HTR-8/SVneo (cell line): ENCODE measurements at places on chromosomes 4 and X.
A peak's percentile ranks its signal among the peaks of the same experiment; 100 is the strongest.

DNA sequence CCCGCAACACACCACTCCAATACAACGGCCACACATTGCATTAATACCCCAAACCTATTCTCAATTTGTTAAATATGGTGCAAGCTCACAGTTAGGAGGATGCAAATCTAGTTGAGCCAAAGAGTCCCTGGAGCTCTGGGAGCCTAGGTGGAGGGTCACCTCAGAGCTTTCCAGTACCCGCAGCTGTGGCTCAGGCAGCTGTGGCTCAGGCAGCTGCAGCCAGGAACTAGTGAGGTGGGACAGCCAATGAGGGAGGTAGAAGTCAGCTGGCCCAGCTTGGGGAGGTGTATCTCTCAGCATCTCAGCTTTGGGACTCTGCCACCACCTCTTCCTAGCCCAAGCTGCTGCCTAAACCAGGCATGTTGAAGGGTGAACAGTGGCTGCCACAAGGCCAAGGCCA, 36.7 kb upstream of the ARHGAP6 start:
- no peak for DNase-seq

DNA sequence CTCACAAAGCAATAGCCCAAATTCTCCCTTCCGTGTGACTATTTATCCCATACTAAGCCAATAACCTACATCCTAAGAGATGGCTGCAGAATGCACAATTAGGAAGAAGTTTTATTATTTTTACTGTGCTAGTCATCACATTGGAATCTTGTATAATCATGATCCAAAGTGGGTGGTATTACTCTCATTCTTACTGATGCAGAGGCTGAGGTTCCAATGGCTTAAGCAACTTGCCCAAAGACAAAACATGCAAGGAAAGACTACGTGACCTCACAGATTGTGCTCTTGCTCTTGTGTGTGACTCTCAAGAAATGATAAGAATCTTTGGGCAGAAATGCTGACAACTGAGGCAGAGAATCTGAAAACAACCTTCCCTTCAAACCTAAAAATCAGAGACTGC, 212.2 kb downstream of the LDB2 start:
- peak; percentile 24 for DNase-seq

DNA sequence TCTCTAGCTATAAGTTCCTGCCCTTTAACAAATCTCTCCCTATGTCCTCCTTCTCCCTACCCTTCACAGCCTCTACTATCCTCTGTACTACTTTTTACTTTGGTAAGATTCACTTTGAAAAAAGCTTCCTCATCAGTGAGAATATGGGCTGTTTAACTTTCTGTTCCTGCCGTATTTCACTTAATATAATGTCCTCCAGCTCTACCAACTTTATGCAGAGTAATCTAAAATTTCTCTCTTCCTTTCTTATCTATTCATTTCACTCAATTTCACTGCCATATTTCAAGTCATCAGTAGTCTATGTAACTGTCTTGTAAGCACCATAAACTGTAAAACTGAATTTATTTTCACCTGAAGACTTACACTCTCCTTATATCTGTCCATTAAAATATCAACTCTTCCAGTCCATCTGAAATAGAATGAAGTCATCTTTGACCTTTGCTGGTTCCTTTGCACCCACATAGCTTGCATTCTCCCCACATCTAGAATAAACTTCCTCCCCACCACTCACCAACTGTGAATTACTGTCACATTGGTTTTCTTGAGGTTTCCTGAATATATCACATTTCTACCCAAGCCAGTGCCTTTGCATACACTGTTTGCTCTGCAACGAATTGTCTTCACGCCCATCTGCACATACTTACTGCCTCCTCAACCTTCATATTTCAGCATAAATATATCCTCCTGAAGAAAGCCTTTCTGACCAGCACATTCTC, 54.6 kb downstream of the ARAP2 start:
- no peak for DNase-seq

DNA sequence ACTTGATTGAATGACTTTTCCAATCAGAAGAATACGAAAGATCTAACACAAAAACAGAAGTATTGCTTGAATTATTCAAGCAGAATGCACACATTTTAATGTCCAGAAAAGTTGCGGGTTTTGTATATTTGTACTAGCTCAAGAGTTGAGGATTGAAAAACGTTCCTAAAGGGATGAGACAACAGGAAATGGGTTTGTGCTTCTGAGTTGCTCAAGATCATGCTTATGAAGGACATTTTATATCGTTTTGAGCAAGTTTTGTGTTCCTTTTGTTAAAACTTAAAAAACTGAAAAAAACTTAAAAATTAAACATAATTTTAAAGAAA, 353 bp upstream of the SMIM10 start:
- DNase-seq = no peak

DNA sequence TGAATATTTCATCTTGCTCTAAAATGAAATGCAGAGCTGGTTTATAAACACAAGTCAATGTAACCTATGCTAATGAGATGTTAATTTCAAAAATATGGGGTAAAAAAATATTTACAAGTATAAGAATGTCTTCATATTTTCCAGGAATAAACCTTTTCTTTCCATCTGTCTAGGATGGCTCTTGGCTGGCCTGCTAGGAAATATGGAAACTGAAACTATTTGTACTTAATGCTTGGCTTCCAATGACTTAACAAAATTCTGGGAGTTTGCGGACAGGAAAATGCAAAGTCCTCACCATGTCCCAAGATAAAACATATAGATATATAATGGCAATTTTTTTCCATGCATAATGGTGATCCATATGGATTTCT, 168.1 kb downstream of the SCFD2 start:
- DNase-seq = no peak

DNA sequence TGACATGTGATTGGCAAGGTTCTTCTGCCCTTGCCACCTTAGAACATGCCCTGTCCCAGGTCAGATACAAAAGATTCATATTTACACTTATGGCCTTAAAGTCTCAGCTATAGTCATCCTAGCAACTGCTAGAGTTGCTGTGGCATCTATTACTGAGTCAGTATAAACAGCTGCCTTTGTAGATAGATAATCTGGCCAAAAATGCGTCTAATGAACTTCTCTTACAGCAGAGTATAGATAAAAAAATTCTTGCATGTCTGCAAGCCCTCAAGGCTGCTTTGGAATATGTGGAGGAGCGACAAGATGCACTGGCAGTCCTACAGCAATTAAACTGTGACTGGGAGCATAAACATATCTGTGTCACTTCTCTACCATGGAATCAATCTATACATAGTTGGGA, 1209.7 kb upstream of the PABPC4L start:
- no peak for DNase-seq

GRCh38 chr4:78939667-78940008, 400 bp upstream of the PAQR3 start:
- DNase-seq = peak; percentile 2

DNA sequence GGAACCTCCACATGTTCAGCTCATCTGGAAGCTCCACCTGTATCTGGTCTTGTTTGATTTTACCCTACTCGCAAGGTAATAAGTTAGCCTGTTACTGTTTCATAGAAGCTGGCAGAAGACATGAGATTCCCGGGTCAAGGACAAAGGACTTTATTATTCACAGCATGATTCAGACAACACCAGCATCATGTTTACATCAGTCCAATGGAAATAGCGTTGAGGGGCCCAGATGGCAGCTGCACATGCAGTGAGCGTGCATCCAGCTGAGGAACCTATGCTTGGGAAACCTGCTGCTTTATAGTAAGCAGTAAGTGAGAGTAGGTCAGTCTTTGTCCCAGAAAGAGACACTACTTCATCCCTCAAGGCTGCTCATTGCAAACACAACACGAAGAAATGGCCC, 19.8 kb downstream of the TSPAN5 start:
- no peak for DNase-seq

DNA sequence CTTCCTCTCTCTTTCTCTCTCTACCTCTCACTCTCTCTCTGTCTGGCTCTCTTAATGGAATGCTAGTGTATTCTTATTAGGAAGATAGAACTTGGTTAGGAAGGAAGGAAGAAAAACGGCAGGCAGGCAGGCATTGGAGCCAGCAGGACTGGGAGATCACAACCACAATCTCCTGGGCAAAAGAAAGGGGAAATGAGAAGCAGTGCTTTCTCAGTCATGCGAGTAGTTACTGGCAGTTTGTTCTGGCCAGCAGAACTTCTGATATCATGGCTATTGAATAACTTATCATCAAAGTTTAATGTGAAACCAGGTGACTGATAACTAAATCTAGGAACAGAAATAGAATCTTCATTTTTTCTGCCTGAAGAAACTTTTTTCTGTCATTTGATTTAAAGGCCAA, 60.9 kb upstream of the PAGE1 start:
- DNase-seq = no peak

DNA sequence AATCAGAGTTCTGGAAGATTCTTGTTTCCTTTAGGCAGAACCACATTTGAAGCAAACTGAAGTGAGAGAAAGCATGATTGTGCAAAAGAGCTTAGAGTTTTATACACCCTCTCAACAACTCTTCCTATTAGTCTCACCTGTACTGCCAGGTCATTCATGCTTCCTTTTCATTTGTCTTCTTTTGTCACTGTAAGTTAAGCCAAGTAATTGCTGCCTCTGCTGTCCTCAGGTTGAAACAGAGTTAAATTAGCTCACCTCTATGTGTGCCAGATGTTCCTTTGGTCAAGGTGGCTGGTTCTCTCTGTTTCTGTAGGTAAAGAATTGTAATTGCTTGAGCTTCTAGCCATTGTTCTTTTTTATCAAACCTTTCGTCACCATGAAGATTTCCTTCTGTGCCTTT, 41.1 kb upstream of the HPGD start:
- DNase-seq = no peak

- no peak for DNase-seq
These were observed 274.4 kb upstream of the RASGEF1B start for GRCh38 chr4:81746071-81746470.

- no peak for DNase-seq
These were observed 259.8 kb downstream of the QDPR start for GRCh38 chr4:17252131-17252530.

- DNase-seq = no peak
These were observed 77.5 kb downstream of the MAGED4 start for GRCh38 chrX:52262195-52262546.

DNA sequence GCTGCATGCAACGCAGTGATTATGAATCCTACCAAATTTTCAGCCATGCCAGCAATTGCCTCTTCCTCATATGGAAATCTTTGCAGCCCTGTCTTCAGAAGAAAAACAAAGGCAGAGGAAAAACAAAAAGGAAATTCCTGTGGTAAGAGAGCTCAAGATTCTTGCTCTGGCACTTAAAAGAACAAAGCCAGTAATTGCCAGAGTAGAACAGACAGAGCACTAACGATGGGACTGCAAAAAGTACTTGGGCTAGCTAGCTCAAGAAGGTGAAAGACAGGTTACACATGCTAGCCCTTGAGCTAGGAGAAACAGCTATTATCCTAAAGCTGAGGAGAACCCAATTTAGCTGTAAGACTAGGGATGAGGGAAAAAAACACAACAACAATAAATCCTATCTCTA, 582.3 kb downstream of the KCNIP4 start:
- DNase-seq = no peak

DNA sequence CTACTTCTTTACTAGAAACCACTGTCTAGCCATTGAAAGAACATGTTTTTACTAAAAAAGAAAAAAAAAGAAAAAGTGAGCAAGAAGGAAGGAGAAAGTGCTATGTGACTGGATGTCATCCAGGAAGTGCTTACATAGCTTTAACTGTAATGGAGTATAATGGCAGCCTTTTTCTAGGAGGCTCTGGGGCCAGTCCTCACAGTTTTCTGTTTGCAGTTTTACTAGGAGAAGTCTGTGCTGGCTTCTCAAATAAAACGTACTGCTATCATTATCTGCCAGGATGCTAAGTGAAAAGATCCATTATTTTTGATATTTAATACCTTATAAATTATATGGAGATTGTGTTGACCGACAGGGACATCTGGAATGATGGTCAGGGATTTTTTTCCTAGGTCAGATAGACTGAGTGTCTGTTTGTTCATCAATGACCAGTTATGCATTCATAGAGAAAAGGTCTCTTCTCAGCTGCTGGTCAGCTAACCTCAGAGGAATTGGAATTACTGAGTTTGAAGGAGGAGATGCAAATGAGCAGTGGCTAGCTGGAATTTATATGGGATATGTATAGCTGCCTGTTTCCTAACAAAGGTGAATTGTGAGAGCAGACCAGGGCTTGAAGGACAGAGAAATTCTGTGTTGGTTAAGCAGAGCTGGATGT, 21.7 kb downstream of the LPAR4 start:
- no peak for DNase-seq

- no peak for DNase-seq
These were observed 245.2 kb upstream of the ADAMTS3 start for GRCh38 chr4:72814241-72814640.

GRCh38 chr4:153045111-153045982, 109.2 kb downstream of the FHDC1 start:
- no peak for DNase-seq

- DNase-seq = no peak
These were observed 146.7 kb upstream of the VCX3A start for GRCh38 chrX:6681521-6682145.

DNA sequence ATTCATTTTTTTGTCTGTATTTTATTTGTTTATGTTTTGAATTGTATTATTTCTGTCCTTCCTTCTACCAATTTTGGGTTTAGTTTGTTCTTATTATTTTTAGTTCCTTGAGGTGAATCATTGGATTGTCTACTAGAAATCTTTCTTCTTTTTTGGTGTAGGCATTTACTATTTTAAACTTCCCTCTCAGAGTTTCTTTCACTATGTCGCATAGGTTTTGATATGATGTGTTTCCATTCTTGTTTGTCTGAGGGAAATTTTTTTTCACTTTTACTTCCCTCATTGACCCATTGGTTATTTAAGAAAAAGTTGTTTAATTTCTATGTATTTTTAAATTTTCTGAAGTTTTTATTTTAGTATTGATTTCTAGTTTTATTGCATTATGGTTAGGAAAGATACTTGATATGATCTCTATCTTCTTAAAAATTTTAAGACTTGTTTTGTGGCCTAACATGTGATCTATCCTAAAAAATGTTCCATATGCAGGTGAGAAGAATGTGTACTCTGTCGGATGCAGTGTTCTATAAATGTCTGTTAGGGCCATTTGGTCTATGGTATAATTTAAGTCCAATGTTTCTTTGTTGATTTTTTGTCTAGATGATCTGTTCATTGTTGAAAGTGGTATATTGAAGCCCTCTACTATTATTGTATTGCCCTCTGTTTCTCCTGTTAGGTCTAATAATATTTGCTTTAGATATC, 68.8 kb downstream of the IL15 start:
- DNase-seq = no peak

GRCh38 chrX:109632906-109633504, 8.0 kb upstream of the KCNE5 start:
- DNase-seq = peak; percentile 2

DNA sequence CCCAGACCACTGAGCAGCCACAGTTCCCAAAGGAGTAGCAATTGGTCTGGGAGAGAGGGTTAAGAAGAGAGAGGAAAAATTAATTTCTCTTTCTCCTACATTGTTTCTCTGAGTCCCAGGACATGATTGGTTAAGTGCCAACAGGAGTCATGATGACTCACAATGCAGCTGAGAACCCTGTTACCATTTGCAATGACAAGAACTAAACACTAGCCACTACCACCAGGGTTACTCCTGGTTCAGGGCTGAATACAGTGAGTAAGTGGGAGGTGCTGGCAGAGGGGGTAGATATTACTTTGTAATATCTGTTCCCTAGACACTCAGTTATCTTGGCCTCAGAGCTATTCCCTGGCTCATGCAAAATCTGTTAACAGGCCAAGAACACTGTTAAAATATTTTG, 18.0 kb downstream of the ETDC start:
- DNase-seq = no peak
